ENCODE measurements at places on chromosomes 12 and 14.

DNA sequence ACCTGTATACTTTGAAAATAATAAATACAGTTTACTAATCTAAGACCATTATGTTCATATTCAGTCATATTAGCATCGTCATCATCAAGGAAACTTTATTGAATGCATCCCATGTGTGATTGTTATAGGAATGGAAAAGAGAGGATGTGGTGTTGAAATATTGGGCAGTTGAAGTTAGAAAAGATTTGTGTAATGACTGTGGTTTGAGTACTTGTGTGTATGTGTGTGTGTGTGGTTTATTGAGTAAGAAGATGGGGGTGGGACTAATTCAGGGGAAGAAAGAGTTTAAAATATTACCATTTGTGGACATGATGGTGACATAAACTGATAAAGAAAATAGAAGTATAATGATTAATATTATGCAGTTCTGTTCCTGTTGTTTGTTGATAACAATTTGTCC is 238.7 kb upstream of the SEL1L start:
- no peak for DNase-seq

DNA sequence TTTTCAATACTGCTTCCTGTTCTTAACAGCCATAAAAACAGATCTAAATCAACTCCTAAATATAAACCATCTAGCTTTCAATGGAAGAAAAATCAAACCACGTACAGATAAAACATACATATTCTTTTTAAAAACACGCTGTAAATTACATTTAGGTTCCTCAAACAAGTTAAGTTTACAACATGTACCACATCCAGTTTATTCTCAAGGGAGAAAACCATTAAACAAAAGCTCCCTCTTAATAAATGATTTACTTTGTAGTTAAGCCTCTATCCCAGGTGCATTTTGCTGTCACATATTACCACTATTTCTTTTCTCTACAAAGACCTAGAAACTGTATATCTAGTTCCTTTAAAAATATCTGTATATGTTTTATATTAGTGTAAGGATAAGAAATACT is 3.1 kb downstream of the NUMB start:
- no peak for DNase-seq

DNA sequence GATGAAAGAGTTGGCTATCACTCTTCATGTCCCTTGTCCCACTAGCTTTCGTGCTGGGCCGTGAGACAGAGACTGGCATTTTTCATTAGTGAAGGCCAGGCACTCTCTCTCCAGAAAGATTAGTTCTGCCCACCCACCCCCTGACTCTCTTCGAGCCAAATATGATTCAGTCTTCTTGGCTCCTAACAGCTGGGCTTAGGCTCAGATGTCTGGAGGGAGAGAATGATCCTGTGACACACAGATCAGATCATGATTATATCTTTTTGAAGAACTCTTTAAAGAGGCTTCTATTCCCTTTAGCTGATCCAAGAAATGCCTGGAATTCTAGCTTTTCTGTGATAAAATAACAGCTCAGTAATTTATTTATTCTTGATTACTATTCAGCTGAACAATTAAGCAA is 5.2 kb upstream of the GNG2 start:
- no peak for DNase-seq

DNA sequence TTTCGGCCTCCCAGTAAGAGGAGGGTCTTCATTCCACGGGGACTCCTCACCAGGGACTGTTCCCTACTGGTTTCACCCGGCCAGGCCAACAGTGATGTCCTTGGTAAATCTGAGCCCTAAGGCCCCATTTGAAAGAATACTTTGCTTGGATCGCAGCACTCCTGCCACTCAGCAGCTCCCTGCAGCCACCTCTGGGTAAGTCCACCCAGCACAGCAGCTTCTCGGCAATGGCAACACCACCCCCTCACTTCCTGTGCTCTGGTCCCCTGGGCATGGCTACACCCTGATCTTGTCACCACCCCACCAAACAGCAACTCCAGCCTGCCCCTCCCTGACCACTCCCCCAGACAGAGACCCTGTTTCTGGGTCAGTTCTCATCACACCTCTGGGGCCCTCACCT is 100.3 kb downstream of the SETD3 start:
- no peak for DNase-seq

Measured in renal pelvis (tissue), 12 donors.